ENCODE measurements at places on chromosomes 11 and 22.
A peak's percentile ranks its signal among the peaks of the same experiment; 100 is the strongest.

DNA sequence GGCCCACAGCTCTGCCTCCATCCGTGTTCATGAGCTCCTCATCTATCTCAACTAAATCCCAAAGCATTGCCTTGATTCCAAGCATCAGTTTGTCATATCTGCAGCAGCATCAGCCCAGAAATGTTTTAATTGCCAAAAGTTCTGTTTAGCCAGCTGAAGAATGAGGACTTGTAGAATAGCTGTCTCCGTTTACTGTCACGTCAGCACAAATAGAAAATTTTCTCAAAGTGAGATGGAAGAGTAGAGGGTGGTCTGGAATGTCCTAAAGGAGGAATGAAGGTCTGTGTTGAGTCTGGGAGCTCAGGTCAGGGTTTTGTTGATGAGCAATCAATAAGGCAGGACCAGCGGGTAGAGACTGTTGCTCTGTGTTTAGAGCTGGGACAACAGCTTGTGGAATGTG is 134.9 kb upstream of the ISX start:
- no peak for DNase-seq

DNA sequence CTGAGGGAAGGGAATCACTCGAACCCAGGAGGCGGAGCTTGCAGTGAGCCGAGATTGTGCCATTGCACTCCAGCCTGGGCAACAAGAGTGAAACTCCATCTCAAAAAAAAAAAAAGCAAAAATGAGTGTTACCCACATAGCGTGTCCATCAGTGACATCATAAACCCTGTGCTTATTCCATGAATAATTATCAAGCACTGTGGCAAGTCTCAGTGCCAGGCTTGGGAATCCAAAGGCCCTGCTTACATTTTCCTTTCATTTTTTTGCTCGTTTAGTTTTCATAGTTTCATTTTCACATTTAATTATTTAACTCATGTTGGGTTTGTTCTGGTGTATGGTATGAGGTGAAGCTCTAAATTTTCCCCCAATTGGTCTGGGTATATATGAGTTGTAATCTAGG is 46.5 kb downstream of the NEU3 start:
- no peak for DNase-seq

- DNase-seq, result no peak
These were observed 63.5 kb downstream of the CRYBB2 start for GRCh38 chr22:25282671-25283561.

DNA sequence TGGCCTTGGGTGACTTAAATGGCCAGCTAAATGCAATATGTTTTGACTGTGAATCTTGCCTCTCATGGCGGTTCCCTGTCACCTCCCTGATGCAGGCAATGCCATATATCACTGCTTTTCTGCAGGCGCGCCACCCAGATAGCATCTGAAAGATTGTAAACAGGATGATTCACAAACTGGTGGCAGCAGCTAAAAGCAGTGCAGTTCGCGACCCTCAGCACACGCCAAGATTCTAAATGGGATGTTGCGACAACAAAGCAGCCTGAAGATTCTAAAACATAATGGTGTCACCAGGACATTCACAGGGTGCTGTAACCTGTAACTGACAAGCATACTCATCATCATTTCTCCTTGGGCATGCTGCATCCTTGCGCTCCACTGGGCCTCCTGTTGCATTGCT is 440.4 kb upstream of the CADM1 start:
- DNase-seq, result no peak

DNA sequence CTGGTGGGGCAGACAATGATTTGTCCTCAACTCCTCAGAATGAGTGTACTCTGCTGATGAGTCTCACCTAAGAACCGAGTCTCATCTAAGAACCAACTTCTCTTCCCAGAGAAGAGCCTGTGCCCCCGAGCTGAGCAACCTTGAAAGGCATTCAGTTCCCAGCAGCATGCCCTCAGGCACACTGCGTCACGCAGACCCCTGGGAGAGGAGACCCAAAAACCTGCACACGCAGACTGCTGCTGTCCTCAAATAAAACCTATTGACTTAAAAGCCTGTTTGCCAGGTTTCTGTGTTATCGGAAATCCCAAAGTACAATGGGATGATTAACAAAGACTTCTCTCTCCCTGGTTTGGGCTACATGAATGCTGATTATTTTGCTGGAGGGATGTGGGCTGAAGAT is 121.2 kb downstream of the C11orf58 start:
- no peak for DNase-seq

DNA sequence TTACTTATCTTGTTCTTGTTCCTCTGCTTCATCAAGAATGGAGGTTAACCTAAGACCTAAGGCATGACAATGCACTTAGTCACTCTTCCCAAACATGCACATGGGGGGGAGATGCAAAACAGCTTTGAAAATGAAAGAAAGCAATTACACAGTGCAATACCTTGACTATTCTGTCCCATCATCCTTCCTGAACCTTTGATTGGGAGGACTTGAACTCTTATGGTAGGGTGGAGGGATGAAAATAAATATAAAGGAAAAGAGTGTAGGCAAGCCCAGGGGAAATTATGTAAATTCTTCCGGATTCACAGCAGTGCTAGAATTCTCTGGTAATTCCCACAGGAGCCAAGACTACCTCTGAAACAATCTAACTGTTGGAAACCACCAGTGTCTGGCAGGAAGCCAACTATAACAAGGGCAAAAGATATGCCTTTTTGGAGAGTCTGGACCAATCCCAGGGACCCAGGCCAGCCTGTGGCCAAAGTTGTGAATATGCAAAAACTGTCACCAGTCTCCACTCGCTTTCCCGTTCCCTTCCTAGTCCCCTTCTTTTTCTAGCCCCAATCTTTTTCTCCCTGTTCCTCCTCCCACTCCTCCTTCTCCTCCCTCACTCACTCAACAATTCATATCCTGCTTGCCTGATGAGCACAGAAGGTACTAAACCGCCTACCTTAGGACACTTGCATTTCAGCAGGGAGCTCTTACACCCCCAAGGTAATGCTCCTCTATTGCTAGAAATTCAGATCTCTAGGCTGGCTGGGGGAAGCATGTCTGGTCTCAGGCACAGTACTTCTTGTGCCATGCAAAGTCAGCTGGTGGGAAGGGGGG is 2.5 kb upstream of the RCN1 start:
- DNase-seq, result peak; percentile 19

DNA sequence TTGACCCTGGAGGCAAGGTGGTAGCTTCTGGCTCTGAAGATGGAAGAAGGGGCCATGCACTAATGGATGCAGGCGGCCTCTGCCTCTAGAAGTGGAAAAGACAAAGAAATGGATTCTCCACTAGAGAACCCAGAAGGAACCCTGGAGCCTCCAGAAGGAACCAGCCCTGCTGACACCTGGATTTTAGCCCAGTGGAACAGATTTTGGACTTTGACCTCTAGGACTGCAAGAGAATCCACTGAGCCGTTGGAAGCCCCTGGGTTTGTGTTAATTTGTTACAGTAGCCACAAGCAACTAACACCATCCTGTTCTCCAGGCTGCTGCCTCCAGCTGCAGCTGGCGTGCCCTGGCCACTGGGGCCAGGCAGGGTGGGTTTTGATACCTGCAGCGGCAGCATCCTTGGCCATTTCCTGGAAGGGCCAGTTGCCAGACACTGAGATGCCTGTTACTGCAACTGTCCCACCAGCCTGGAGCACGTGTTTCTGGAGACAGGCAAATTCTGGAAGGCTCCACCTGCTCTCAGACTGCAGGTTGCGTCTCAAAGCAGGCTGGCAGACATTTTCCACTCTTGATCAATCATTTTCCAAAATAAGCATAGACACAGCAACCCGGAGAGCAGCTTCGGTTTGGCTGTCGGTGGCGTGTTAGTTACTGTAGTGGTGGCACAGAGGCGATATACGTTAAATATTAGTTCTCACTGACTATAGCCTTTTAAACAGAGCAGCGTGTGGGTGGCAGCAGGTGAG is 76.8 kb upstream of the PARVG start:
- DNase-seq, result no peak

GRCh38 chr11:27201454-27202302 is 161.1 kb downstream of the BBOX1 start:
- no peak for DNase-seq

- DNase-seq, result no peak
These were observed 702.4 kb upstream of the LRRC4C start for GRCh38 chr11:42161886-42162285.

DNA sequence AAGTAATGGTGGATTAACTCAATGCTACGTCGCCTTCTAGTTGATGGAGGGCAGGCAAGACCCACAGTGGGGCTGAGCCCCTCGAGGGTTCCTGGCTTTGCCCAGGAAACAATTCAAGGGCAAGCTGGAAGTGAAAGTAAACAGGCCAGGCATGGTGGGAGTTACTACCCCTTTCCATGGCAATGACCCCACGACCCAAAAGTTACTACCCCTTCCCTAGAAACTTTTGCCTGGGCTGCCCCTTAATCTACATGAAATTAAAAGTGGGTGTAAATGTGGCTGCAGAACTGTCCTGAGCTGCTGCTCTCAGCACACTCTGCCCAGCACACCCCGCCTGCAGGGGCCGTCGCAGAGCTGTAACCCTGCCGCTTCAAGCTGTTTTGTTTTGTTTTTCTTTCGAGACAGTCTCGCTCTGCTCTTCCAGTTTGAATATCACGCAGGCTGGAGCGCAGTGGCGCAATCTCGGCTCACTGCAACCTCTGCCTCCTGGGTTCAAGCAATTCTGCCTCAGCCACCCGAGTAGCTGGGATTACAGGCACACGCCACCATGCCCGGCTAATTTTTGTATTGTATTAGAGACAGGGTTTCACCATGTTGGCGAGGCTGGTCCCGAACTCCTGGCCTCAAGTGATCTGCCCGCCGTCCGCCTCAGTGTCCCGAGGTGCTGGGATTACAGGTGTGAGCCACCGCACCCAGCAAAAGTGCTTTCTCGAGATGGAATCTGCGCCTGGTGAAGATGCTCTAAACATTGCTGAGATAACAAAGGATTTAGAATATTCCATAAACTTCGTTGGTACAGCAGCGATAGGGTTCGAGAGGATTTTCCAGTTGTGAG is 5.9 kb upstream of the RNH1 start:
- no peak for DNase-seq

DNA sequence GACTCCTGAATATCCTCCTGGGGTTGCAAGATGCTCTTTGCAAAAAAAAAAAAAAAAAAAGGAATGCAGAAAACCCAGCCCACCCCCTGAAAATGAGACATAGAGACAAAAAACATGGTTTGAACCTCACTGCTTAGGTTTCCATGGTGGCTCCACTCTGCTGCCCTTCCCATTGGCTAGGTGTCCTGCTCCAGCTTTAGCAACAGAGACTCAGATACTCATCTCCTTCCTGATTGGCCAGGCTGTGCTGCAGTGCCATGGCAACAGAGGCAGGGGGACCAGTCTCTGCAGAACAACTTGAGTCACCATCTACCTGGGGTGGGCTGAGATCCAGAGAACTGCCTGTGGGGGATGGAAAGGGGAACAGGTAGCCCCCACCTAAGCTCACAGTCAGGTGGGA is 17.4 kb upstream of the YWHAH start:
- DNase-seq, result no peak

GRCh38 chr11:72584939-72585597 is 89.2 kb downstream of the PDE2A start:
- no peak for DNase-seq

DNA sequence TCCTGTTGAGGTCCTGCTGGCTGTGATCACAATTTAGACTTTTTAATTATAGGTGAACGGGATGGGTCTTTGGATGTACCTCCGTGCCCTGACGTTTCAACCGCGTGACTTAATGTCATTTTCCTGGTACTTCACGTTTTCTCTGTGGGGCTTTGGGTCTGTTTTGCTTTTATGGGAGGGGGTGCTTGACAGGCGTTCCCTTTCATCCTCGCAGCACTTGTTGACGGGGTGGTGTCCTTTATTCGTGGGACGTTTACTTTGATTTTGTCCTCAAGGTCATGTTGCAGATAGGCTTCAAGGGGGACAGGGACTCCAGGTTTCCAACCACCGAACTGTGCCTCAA is 994 bp downstream of the PPP6R3 start:
- DNase-seq, result no peak

GRCh38 chr11:86672007-86672621 is at the start of gene ME3:
ME3 (minus strand) TSS chr11:86672616.
- DNase-seq, result peak; percentile 57

- no peak for DNase-seq
These were observed 52.4 kb downstream of the CHRDL2 start for GRCh38 chr11:74678591-74679512.

DNA sequence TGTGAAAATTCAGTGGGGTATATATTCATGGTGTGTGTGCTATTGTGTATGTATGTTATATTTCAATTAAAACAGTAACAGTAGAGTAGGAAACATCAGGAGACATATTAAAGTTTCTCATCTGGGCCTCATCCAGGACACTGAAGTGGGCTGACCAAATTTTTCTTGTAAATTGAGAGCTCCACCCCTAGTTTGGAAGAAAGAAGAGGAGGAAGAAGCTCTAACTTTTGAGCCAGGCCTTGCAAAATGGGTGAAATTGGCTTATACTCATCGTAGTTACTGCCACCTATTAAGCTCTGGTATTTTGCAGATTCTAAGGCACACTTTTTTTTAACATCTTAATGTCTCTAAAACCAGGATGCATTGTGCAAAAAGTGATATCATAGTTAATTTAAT is 33.7 kb downstream of the TSPAN18 start:
- no peak for DNase-seq

DNA sequence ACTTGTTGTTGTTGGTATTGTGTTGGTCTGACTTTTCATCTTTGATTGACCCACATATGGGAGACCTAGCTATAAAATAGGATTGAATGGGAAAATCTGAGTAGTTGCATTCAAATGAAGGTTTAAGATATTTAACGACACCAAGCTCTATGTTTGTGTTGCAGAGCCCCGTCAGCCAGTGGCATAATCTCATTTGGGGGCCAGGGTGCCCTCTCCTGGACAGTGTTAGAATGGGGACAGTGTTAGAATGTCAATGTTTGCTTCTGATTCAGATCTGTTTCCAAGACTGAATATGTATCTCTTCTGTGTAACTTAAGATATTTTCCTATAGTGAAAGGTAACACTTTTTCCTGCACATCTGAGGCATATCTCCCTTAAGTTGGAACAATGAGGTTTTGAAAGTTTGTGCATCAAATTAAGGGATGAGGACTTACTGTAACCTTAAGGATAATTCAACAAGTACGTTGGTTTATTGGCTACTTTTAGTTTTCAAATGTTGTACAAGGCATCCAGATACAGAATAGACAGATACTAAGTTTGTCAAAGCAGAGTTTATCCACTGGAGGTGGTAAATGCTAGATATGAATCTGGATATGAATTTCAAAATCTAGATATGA is 5.3 kb upstream of the OR52M1 start:
- peak; percentile 37 for DNase-seq

DNA sequence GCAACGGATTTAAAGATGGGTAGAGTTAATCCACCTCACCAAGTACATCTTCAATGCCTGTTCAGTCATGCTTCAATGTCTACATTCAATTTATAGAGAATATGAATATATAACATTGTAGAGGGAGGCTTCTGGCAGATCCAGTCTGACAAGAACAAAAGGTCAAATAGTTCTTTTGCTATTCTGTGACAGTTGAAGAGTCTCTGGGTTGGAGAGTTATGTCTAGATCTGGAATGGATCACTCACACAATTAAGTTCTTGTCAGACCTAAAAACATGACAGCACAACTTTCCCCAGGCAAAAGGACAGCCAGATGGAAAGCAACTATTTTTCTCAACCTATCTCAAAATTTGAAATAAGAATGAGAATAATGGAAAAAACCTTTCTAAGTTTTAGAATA is 15.3 kb upstream of the GAB2 start:
- no peak for DNase-seq

GRCh38 chr22:46829117-46829891 is 66.9 kb downstream of the TBC1D22A start:
- no peak for DNase-seq

- no peak for DNase-seq
These were observed 135.3 kb upstream of the TEAD1 start for GRCh38 chr11:12538889-12539421.

Data from activated CD4-positive, alpha-beta T cell treated with anti-CD3 and anti-CD28 coated beads, Interleukin-2, Interleukin-4, amounts not matched to agents 100 ng/mL and 50 ng/mL, durations not matched to agents 16 hours and 8 hours (primary cell).